Right cardiac atrium (tissue), 5 donors: ENCODE measurements at places on chromosomes 3 and 15. TPM values are rescaled to one million over a fixed set of nuclear protein-coding genes. Genes with fewer than 3 reads are reported as not detected.

- DNase-seq, result no peak
These were observed 133.7 kb downstream of the THRB start for GRCh38 chr3:24360957-24361356.

DNA sequence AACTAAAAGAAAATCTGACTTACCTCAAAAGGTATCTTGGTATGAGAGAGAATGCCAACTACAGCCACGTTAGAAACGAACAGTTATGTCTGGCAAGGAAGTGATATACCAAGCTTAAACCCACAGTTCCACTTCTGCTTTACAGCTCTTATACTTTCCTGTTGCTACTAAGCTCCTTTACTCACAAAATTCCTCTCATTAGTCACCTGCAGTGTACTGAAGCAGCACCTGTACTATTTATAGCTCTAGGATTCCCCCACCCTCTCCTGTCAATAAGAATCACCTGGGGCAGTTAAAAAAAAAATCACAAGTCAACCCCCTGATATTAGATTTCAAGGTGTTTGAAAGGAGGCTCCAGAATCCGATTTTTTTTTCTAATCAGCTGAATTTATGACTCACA lies 2.9 kb upstream of the TMEM266 start:
- no peak for DNase-seq

LMAN1L gene
- total RNA-seq, result 111 TPM

GOLGA8R gene
- total RNA-seq, result 3.5 TPM
